ENCODE measurements at places on chromosomes 2 and 18.

DNA sequence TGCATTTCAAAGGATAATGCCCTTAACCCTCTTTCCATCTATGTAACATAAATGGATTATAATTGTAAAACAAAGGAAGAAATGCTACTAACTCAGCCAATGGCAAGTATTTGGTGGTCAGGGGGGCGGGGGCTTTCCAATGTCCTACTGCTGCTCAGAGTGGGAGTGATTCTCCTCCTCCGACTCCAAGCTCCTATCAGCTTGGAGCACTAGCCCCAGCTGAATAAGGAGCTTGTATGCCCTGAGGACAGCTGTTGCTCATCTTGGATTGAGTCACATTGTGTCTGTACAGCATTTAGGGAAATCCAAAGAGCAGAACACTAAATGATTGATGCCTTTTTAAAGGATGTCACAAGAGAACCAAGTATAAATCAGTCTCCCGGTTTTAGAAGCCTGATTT is 105.6 kb upstream of the ZNF521 start:
- no peak for DNase-seq

GRCh38 chr18:49151482-49151881 is 200.7 kb upstream of the SMAD7 start:
- no peak for DNase-seq

GRCh38 chr2:53630026-53630606 is 137.5 kb upstream of the CHAC2 start:
- no peak for DNase-seq

DNA sequence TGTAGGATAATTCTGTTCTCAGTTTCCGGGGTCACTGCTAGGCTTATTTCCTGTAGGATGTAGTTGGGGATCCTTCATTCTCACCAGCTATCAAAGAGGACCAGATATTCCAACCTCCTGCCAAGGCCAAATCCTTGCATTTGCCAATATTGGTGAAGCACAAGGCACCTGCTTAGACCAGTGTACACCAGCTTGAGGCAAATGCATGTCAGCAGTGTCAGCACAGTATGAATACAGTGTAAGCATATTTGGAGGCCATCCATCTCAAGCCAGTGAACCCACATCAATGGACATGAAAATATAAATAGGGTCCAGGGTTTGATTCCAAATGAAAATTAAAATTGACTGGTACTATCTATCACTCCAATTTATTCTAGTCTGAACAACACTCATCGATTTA is 88.0 kb upstream of the MAPRE2 start:
- DNase-seq, result no peak

DNA sequence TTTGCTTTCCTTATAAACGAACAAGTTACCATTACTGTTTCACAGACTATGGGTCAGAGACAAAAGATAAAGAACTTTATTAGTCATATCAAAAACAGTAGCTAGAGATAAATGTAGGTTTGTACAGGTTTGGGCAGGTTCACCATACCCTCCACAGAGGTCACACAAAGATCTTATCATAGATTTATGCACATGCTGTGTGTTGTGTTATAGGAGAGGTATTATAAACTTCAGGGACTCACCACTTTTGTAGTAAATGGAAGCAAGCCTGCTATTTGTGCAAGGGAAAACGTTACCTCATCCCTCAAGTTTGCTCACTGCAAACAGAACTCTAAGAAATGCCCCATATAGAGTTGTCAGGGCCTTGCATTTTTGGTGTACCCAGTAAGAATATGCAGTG is 584.5 kb upstream of the LRRTM1 start:
- DNase-seq, result no peak

GRCh38 chr2:137523931-137524330 is 440.3 kb upstream of the HNMT start:
- DNase-seq, result no peak

- DNase-seq, result no peak
Measured at GRCh38 chr18:80148326-80149199, 39.5 kb downstream of the ADNP2 start.
